ENCODE measurements at places on chromosomes 12 and 14.

- DNase-seq = no peak
Measured at GRCh38 chr12:13293096-13293495, 96.6 kb downstream of the EMP1 start.

- DNase-seq = peak; percentile 74
Measured at GRCh38 chr12:57148469-57149244, 1.2 kb upstream of the LRP1-AS start.

DNA sequence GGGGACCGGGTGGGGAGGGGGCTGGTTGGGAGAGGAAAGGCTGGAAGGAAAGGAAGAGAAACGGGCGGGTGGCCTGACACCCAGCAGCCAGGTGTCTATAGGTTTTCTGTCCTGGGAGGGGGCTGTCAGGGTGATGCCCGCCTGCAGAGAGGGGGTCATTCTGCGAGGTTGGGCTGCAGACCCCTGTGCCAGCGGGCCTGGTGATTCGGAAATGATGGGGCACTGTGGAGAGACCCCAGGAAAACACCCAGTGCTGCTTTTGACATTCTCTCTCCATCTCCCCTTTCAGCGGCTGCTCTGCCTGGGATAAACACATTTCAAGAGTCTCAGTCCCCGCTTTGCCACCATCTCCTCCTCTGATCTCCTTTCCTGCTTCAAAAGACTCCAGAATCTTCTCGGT, 168.5 kb upstream of the RTL1 start:
- DNase-seq = no peak

DNA sequence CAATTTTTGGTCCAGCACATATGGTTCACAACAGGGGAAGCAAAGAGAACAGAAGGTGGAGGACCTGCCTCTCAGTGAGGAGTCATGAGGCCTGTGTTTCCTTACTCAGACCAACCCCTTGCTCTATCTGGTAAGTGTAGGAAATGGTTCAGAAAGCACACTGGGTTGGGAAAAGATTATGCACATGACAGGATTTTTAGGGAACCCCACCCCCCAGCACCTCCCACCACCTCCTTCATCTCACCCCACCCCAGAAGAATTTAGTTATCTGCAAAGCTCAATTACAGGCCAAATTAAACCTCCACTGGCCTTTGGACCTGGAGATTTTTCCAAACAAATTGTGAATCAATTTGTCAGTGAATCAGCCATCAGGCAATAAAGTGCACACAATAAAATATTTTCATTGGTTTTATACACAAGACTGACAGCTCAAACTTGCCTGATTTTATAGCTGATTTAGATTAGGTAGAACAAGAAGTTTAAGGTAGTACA, 132.8 kb downstream of the DACT1 start:
- DNase-seq = no peak

All from inflammatory macrophage treated with lipopolysaccharide for 4 hours (primary cell).